ENCODE measurements at places on chromosomes 16 and 17.
A peak's percentile ranks its signal among the peaks of the same experiment; 100 is the strongest.

DNA sequence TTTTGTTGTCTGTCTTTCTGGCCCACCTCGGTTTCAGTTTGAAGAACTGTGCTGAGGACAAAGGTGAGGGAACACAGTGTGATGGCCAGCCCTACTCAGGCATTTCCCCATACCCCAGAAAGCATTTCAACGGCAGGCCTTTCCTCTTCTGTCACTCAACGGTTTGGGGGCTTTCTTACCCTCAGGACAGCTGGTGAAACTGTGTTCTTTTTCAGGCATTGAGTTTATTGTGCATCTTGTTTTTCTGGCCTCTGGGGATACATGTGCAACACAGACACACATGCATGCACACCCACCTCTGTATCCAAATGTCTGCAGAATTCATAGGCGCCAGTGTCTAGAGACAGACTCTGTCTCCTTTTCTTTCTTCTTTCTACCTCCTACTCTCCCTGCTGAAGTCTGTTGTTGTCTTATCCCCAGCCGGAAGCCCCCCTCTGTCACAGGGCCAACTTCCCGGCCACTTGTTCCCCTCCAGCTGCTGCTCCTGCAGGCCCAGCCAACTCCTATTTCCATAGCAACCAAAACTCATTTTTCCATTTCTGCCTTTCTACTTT is 17.0 kb downstream of the CHD9 start:
- no peak for DNase-seq

DNA sequence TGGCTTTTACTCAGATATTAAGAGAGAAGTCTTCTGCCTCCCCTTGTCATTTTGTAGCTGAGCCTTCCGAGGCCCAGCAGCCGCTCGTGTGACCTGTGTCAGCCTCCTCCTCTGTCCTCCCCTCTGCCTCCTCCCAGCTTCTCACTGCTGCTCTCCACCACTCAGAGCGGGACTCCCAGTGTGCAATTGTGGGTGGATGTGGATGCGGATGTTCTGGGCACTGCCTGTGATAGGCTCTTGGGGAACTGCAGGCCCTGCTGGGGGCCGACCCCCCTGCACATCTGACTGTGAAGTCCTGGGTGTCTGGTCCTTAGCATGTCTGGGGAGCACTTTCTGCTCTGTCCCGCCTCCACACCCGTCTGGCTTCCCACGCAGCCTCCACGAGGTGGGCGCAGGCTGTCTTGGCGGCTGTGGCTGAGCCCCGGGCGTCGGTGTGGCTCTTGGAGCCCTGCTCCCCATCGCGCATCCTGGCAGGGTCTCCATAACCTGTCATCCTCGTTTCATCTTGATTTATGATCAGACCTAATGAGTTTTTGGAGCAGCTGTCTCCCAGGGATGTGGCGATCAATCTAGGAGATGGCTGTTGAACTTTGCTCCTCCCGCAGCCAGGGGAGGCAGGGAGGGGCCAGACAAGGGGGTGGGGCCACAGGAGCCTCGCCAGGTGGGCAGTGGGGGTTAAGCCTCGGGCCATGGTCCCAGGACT is 28.1 kb downstream of the GRIN2C start:
- no peak for DNase-seq

GRCh38 chr16:87133966-87134627 is 183.1 kb downstream of the C16orf95 start:
- DNase-seq = no peak

GRCh38 chr17:10697092-10698081 is at the start of the genes ADPRM and SCO1:
TSS of gene ADPRM (plus strand) at chr17:10697594. CDS start at chr17:10704927, 7,333 bp downstream.
TSS of gene SCO1 (minus strand) at chr17:10697533. CDS start at chr17:10697507, 26 bp downstream.
- peak; percentile 79 for DNase-seq

- DNase-seq = no peak
Measured at GRCh38 chr16:67645397-67646121, 615 bp downstream of the CARMIL2 start.

GRCh38 chr16:86215233-86215978 is 294.9 kb upstream of the FOXF1 start:
- DNase-seq = peak; percentile 21

- DNase-seq = no peak
Measured at GRCh38 chr17:65360961-65361552, 200.4 kb downstream of the AXIN2 start.

- DNase-seq = no peak
Measured at GRCh38 chr17:62911114-62911513, 54.9 kb upstream of the TANC2 start.

DNA sequence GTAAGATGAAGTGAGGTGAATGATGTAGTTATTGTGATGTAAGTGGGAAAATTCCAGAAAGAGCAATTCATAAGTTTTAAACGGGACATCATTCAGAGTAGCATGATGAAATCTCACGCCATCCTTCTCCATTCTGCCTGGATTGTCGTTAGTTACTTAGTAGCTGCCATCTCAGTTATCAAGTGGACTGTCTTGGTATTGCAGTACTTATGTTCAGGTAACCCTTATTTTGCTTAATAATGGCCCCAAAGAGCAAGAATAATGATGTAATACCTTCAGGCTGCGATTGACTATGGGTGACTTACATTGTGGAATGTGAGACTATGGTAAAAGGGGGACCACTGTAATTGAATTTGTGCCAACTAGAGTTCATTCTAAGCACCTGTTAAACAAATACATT is 234.1 kb upstream of the TOM1L1 start:
- no peak for DNase-seq

GRCh38 chr16:81694494-81695280 is 84.4 kb upstream of the PLCG2 start:
- DNase-seq = no peak

- DNase-seq = no peak
Measured at GRCh38 chr17:61833536-61834193, 29.7 kb downstream of the BRIP1 start.

DNA sequence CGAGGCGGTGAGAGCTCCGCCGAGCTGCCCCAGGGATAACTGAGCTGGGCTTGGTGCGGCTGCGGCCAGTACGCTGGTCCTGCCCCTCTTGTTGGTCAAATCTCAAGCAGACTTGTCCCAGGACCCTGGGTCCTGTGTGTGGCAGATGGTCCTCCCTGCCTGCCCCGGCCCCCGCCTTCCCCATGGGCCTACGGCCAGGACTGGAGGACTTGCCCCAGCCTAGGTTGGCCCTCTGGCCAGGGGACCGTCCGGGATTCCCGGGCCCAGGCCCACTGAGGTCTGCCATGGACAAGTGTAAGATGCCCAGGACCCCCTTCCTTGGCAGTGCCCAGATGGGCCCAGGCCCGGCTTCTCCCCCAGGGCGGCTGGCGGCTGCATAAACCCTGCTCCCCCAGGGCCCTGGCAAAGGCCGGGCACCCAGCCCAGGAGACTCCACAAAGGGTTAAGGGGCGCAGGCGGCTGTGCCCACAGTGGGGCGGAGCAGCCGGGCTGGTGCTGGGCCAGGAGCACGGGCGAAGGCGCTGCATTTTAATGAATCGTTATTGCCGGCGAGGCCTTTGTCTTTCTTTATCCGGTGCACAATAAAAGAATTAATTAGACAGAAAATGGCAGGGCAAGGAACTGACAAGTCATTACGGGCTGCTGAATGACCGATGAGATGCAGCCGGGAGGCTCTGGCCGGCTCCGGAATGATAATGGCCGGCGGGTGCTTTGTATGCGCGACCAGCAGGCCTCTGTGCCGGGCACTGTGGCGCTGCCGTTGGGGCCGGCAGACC is 9.1 kb downstream of the SOX8 start:
- no peak for DNase-seq

- DNase-seq = no peak
Measured at GRCh38 chr16:29744541-29745101, 1.2 kb downstream of the C16orf54 start.

DNA sequence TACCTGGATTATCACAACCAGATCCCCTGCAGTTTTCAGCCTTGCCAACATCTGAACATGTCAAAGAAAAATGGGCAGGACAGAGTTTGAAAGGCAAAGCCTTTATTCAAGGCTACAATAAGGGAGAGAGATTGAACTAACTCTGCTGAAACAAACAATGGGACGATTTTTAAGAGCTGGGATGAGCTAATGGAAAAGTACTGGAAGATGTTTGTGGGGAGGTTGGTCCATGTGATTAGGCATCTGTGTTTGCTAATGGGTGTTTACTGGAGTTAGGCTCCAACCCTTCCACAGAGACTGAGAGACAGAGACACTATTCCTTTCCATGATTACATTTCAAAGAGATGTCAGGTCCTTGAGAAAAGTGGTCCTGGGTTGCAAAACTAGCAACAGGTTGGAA is 35.0 kb upstream of the HSBP1 start:
- no peak for DNase-seq

- DNase-seq = no peak
Measured at GRCh38 chr16:50833929-50834328, 92.0 kb downstream of the CYLD start.

DNA sequence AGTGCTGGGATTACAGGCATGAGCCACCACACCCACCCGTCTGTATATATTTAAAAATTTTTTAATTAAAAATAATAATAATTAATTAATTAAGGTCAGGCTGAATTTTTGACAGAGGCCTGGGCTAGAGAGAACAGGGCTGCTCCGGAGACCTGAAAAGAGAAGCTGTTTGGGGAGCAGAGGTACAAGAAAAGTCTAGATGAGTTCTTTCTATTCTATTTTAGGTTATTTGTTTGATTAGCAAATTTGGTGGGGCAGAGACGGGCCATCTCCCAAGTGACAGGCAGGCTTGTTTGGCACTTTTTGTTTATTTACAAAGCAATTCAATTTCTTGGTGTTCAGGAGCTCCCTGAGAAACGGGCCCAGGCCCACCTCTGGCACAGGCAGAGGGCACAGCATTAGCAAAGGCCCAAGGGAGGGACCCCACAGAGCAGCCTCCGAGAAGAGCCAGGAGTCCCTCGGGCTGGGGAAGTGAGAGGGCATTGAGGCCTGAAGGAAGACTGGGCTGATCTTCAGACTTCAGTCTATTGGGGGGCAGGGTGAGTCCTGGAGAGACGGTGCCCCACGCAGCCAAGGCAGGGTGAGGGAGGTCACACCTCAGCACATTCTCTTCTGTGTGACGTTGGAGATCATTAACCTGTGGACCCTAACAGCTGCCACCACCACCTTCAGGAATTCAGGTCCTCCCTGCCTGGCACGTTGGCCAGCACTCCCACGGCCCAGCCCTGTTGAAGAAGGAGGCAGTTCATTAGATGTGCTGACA is 10.8 kb upstream of the RIPOR1 start:
- no peak for DNase-seq

Measured in ascending aorta (tissue), 2 donors.